NCI-H82 (cell line): ENCODE measurements at places on chromosomes 13 and 19.

GRCh38 chr13:22090106-22090505 is 419.2 kb downstream of the FGF9 start:
- no peak for DNase-seq

GRCh38 chr13:66021846-66022245 is 1208.3 kb downstream of the PCDH9 start:
- DNase-seq = no peak

- DNase-seq = no peak
These were observed 8.8 kb downstream of the ATP4B start for GRCh38 chr13:113649212-113649611.

DNA sequence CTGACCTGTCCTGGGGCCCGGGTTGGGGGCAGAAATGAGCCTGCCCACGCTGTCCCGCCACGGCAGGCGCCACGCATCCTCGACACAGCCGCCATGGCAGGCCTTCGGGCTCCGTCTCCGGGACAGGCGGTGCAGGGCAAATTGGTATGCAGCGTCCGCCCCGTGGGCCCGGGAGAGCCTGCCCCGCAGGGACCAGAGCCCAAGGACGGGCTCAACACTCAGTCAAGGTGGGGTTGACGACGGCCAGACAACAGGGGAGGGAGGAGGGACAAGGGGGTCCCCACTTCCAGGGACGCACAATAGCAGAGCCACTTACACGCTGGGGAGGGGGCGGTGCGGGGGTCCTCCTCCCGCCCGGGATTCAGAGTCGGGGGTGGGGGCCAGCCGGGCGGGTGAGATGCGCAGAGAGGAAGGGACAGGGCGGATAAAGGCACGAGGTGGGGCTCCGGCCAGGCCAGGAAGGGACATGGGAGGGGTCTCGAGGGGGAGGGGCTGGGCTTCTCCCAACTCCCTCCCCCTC is 1.2 kb downstream of the CTXN1 start:
- DNase-seq = no peak

GRCh38 chr13:45943120-45943519 is 91.6 kb upstream of the SIAH3 start:
- no peak for DNase-seq

DNA sequence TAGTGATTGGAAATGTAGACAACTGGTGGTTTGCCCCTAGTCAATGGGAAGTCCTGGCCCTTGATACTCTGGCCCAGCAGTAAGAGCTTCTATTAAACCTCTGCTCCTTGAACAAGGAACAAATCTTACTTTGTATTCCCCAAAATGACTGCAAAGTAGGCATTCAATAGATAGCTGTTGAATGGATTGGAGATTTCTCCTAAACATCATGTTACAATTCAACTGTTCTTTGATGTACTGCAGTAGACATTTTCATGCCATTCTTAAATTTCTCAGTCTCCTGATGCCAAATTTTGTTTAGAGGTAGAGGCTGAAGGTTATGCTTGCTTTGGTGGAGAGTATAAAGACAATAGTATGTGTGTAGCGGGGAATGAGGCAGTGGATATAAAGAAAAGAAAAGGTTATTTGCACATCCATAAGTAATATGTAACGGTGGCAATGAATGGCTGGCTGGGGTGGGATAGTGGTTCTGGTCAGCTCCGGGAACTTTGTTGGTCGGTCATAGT is 12.8 kb downstream of the MIR17HG start:
- peak; percentile 50 for DNase-seq

DNA sequence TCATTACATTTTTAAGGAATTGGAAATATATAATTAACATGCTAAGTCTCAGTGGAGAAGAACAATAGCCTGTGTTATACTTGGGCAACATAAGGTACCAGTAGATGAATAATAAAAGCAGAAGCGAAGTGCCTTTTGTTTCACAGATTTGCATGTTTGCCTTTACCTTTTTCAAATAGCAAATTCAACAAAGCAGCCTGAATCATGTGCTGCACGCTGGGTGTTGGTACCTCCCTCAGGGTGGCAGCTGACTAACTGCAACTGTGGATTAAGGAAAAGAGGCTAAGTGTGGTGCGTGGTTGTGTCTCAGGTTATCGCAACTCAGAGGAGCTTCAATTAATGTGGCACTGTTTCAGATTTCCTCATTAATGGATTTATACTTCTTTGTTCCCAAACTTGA is 189.0 kb downstream of the LMO7 start:
- no peak for DNase-seq

GRCh38 chr13:59391696-59392095 is 772.0 kb downstream of the DIAPH3 start:
- DNase-seq = peak; percentile 89

DNA sequence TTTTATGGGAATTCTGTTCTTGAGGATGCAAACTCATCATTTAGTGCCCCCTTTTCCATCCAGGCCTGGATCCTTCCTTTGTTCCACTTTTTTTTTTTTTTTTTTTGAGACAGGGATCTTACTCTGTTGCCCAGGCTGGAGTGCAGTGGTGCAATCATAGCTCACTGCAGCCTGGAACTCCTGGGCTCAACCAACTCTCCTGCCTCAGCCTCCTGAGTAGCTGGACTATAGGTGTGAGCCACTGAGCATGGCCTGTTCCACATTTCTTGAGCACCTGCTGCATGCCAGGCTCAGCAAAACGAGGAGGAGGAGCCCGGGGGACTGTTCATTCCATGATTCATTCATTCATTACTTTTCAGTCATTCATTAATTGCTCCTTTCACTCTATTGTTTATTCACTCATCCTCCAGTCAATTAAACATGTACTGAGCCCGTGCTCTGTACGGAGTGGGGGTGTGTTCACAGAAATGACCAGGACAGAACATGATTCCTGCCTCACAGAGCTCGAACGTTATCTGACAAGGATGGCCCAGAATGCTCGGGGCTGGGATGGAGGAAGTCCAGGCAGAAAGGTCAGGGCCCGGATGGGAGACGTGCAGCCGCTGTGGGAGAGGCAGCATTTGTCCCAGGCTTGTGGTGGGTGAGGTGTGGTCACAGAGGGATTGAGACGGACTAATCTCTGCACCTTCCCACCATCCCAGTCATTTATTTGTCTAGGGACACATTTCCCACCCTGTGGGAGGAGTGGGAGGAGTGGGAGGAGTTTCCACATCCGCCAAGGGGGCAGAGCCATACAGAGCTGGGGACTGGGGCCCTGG is 51.2 kb upstream of the SHKBP1 start:
- peak; percentile 53 for DNase-seq

- no peak for DNase-seq
These were observed 15.7 kb upstream of the OBI1 start for GRCh38 chr13:78674638-78675037.

GRCh38 chr19:37951816-37952210 is 44.8 kb downstream of the SIPA1L3 start:
- no peak for DNase-seq

GRCh38 chr19:58009666-58010301 is 7.2 kb upstream of the ZNF606 start:
- peak; percentile 95 for DNase-seq

GRCh38 chr19:6217752-6218334 is 61.9 kb downstream of the MLLT1 start:
- no peak for DNase-seq

DNA sequence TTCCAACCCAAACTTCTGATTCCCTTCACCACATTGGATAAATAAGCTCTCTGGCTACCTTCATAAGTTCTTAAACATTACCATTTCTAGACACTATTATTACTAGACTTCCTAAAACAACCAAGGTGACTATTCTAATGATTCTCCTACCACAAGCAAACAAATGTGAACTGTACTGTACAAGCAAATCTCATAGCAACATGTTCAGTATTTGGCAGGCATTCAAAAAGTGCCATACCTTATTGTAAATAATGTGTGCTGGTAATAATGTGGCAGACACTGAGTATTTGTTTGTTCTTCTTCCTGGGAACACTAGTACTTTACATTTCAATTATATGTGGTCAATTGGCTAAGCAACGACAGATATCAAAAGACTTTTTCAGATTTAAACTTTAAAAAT is 986.0 kb upstream of the SPRY2 start:
- no peak for DNase-seq

DNA sequence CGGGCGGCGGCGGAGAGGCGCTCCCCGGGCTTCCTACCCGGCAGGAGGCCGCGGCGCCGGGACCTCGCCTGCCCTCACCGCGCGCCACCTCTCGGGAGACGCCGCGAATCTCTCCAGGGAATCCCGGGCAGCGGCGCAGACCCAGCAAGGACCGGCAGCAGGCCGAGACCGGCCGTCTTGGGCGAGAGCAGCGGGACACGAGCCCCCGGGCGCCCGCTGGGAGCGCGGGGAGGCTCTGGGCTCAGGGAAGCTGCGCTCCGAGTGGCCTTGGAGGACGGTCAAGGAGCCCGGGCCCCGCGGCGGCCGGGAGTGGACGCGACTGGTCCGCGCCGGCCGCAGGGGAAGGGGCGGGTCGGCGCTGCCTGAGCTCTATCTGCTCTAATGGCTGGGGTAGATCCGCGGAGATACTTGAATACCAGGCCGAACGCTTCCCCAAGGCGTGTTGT is 14.7 kb downstream of the CDX2 start:
- peak; percentile 22 for DNase-seq

DNA sequence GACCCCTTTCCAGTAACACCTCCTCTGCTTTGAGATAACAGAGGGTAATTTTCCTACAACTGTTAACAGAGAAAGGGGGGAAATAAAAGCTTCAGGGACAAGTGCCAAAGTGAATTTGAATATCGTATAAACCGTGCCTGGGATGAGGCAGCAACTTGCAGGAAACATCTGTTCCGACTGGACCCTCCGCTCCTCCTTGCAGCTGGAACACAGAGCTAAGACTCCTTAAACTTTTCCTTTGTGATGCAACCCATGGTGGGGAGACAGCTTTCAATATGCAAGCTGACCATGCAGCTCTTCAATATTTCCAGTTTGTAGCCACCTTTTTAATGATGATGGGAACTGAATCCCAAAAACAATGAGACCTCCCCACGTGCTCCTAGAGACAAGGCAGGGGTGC is 432.6 kb downstream of the ZNF536 start:
- no peak for DNase-seq

DNA sequence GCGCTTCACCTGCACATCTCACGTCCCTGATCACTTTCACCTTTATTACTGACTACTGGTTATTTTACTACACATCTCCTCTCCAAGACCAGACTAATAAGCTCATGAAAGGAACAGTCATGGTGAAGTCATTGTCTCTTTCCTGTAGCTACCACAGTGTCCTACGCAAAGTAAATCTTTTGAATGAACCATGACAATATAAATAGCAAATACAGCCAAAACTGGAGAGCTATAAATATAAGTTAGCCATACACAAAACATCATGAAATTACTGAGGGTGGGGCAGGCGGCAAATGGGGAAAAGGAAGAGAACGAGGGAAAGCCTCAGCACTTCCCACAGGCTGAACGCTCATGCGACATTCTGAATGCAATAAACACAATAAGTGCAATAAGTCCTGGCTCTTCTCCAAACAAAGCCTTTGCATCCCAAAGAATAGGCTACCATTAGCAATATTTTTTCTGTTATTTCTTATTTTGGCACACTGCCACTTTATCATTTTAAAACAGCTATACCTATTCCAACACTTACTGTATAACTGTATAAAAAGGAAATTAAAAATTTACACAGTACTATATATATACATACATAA is 62.5 kb downstream of the TUBGCP3 start:
- DNase-seq = no peak

DNA sequence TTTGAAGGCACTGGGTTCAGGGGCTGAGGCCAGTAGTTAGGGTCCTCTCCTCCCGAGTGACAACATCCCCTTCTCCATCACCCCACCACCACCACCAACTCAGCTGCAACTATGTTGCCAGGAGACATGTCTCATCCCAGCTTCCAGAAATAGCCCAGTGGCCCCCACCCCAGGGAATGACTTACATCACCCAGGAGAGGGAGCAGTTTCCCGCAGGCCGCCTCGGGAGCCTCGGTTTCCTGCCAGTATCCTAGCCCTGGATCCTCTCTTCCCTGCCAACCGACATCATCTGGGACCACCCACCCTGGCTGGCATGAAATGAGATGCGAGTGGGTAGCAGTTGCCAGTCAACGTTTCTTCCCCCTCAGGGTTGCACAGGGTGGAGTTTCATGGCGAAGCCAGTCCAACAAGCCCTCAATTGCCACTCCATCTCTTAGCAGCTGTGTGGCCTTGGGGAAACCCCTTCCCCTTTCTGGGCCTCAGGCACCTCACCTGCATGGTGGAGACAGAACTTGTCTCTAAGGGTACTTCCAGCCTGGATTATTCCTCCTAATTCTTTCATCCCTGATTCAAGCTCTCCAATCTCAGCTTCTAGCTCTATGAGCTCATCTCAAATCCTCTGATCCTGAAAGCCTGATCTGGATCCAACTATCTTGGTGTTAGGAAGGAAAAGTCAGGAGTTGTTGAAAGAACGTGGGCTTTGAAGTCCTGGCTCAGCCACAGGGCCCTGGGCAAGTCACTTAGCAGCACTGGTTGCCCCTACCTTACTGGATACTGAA is 3.9 kb upstream of the GSK3A start:
- peak; percentile 72 for DNase-seq

DNA sequence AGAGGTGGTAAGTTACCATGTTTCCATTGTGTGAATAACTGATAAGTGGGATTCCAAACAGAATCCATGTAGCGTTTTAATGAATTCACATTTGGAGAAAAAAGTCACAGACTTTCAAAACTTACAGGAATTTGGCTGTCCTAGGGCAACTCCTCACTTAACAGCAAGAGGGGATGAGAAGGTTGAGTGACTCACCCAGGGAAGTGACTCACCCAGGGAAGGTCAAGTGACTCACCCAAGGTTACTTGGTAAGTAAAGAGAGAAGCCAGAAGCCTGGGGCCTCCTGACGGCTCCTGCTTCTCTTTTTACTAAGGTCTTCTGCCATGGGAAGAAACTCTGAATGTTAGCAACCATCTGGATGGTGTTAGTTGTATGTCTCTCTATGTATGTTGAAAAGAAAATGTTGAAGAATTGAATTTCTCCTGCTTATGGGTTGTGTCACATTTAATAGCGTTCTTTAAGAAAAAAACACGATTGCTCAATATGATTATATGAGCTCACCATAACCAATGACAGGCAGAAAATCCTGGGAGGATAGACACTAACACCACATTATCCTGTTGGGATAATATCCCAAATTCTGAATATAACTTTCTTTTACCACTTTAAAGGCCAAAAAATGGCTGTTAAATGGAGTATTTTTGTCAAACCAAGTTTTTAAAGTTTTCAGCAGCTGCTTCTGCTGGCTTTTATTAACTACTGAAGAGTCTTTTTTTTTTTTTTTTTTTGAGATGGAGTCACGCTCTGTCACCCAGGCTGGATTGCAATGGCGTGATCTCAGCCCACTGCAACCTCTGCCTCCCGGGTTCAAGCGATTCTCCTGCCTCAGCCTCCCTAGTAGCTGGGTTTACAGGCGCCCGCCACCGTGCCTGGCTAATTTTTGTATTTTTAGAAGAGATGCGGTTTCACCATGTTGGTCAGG is 195.6 kb downstream of the GGACT start:
- DNase-seq = peak; percentile 27

DNA sequence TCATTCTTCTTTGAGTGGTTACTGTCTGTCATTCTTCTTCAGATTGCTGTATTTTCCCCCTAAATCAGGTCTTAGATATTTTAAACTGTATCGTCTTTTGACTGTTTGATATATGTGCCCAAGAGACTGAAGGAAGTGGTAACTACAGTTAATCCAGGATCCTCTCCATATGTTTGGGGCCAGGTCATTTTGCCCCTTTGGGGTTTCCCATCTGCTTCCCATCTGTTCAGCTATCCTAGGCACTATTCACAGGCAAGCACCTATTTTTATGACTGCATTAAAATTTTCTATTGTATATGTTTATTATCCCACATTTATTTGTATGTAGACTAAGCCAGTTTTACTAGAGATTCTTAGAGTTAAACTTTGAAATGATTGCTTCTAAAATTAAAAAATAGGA is 244.2 kb downstream of the PCCA start:
- peak; percentile 87 for DNase-seq
